ENCODE measurements at places on chromosomes 2 and 18. TPM values are rescaled to one million over a fixed set of nuclear protein-coding genes. Genes with fewer than 3 reads are reported as not detected.
A peak's percentile ranks its signal among the peaks of the same experiment; 100 is the strongest.

ACKR3 gene
- 3.9 TPM for total RNA-seq

COLEC11 gene
- 1.4 TPM for total RNA-seq

EVX2 gene
- total RNA-seq: not detected

DNA sequence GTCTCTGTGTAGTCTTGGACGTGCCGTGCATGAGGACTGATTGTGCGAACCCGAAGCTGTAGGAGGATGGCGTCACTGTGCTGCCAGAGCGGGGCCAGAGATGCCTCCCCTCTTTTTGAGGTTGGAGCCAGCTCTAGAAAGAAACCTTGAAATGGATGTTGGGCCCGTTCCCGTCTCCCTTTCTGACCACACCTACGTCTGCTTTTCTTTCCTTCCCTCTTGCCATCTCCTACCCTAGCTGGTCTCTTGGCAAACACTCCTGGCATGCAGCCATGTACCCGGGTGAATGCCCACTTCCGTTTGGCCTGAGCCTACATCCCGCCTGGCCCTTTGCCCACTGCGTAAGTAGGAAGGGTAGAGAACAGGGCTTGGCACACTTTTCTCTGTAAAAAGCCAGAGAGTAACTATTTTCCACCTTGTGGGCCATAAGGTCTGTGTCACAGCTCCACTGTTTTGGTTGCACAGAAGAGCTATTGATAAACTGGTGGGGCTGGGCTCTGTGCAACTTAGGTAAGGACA lies 37.4 kb downstream of the SH3BP4 start:
- DNase-seq: peak; percentile 76

MSTN gene
- total RNA-seq: 0.33 TPM

DNA sequence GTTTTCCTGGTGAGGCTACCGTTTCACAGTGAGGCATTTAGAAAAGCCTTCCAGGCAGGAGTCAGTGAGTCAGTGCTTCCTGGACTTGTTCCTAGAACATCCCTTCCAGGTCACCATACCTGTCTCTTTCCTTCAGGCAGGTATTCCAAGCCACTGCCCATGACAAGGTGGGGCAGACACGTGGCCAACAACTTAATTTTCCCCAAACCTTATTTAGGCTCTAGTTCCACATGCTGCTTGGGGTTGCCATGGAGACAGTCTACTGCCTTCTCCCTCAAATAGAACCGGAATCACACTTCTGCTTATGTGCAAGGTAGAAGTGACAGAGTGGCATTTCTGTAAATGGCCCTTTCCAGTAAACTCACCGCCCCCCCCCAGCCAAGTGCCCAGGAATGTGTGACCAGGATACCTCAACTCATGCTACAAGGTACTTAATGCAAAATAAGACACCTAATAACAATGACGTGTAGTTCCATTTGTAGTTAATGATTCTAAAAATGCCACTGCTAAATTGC lies 258.3 kb downstream of the PRKCE start:
- DNase-seq: peak; percentile 92

LOXHD1 gene
- total RNA-seq: 1.2 TPM

FRZB gene
- total RNA-seq: 3.3 TPM

DNA sequence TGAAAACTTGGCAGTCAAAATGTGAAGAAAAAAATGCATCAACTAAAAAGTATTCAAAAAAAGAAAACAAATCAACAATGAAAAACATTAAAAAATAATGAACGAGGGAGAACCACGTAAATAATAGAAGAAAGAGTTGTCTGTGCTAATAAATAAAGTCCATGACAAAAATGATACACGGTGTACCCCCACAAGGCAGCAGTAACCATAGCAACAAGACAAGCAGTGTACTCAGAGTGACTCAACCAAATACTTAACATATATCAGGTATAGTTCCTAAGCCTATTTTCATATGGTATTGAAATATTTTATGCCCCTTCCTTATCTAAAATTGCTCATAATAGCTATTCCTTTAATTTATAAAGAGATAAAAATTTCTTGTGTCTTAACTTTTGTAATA lies 162.3 kb upstream of the TMEM200C start:
- DNase-seq: no peak

DNA sequence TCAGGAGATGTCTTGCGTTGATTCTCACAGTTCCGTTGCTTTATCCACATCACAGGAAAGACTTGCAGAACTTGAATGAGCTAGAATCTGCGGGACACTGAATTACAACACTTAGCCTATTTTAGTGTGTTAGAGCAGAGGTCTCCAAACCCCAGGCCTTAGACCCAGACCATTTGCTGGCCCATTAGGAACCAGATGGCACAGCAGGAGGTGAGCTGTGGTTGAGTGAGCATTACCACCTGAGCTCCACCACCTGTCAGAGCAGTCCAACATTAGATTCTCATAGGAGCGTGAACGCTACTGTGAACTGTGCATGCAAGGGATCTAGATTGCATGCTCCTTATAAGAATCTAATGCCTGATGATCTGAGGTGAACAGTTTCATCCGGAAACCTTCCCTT lies 3.8 kb downstream of the MRPL30 start:
- no peak for DNase-seq

DNA sequence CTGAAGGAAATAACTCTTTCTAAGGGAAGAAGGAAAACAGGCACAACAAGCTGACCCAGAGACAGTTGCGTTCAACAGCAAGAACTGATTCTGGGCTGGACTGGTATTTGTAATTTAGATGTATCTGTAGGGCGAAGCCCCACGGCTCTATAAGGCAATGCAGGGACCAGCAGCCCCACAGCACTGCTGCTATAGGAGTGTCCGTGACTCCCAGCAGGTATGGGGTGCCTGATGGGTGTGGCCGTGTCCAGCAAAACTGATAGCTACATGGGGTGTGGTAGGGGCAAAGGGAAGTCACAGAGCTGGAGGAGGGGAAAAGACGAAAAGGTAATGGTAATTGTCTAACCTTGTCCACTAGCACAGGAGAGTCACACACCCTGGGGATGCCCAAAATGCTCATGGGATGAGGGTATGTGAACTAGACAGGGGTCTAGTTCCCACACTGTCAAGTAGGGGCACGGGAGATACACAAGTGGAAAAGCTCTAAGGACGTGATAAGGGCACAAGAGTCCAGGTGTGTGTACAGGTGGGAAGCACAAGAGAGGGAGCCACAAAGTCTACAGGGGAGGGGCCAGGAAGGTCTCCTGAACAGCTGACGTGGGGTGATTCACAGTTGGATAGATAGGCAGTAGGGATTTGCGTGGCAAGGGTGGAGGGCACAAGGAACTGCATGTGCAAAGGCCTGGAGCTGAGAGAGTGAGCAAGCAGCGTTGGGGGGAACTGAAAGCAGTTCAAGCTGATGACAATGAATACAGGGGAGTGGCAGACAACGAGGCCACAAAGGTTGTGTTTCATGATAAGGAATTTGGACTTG lies 48.5 kb upstream of the ASPRV1 start:
- no peak for DNase-seq

CCBE1 gene
- 9.6 TPM for total RNA-seq

GKN1 gene
- not detected for total RNA-seq

GPR75 gene
- 4.3 TPM for total RNA-seq

- no peak for DNase-seq
These were observed 74.3 kb downstream of the SNTG2 start for GRCh38 chr2:1024981-1025380.

DNA sequence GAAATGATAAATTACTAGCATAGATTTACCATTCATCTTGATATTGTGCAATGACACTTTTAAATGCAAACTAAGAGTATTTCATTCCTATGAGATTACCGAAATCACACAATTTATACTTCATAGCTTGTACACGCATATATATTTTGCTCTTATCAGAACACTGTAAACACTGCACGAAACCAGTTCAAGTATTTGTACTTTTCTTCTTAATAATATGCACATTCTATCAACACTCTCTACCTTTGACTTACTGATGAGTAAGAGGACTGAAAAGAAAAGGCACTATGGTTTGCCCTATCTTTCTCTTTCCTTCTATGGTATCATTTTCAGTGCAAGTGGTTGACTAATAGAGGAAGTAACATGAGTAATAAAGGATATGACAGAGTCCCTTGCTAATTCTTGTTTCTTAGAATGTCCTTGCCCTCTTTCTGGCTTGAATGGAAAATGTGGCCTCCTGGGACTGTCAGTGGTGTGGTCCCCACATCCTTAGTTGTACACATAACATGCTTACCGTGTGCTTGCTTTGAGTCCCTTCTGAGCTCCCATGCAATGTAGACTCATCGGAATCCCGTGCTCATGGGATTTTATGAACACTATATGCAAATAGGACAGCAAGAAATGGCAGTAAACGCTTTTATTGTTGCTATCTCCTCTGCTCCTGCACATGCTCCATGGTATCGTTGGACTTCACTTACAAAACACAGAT lies 363.5 kb upstream of the TNP1 start:
- no peak for DNase-seq

- no peak for DNase-seq
These were observed 16.4 kb upstream of the IL1R1 start for GRCh38 chr2:102126169-102126568.

DNA sequence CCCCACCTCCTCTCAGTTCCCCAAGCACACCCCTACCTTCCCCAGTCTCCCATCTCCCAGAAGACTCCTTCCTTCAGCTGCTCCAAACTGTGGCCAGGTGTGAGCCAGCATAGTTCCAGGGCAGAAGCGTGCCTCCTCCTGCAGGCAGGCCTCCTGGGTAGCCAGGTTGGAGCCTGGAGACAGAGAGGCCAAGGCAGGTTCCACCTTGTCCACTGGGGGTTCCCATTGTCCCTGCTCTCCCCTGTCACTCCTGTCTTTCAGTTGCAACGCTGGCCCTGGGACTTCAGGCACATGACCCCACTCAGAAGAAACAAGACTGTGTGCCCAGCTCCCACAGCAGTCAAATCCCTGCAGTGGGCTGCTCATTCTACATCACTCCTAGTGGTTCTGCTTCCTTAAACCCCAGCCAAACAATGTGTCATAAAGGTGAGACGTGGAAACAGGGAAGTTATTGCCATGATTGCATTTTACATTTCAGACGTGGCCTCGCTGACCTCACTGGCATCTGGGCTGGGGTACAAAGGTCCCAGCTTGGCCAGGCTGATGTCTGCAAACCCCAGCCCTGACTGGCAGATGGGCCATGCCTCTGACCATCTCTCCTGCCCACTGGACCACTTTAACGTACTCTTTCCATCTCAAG lies 96.5 kb upstream of the BOD1L2 start:
- no peak for DNase-seq

GRCh38 chr2:203510941-203511305 lies 24.2 kb downstream of the RAPH1 start:
- DNase-seq: no peak

GRCh38 chr2:199315299-199316179 lies 142.2 kb downstream of the SATB2 start:
- no peak for DNase-seq

- DNase-seq: no peak
These were observed 134.8 kb downstream of the PRKCE start for GRCh38 chr2:45786030-45786835.

GRCh38 chr2:744088-744487 lies 66.9 kb upstream of the TMEM18 start:
- no peak for DNase-seq

GRCh38 chr2:44137872-44138551 lies 30.7 kb upstream of the PPM1B start:
- DNase-seq: no peak

Measured in upper lobe of left lung (tissue), 6 donors.